ENCODE measurements at places on chromosomes 16 and 17. TPM values are rescaled to one million over a fixed set of nuclear protein-coding genes. Genes with fewer than 3 reads are reported as not detected.
A peak's percentile ranks its signal among the peaks of the same experiment; 100 is the strongest.

- no peak for DNase-seq
Observed at GRCh38 chr17:78127888-78128550, 536 bp downstream of the TMC6 start.

DNA sequence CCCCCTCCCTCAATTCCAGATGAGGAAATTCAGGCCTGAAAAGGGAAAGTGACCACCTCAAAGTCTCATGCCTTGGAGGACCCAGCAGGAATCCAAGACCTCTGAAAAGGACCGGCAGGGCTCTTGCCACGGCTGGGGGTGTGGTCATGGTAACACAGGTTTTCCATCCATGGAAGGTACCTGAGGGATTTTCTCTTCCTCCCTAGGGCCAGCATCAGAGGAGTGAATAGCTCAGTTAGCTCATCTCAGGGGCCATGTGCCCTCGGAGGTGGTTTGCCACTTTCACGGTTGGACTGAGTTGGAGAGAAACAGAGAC, 1.3 kb downstream of the CIITA start:
- DNase-seq = no peak

DNA sequence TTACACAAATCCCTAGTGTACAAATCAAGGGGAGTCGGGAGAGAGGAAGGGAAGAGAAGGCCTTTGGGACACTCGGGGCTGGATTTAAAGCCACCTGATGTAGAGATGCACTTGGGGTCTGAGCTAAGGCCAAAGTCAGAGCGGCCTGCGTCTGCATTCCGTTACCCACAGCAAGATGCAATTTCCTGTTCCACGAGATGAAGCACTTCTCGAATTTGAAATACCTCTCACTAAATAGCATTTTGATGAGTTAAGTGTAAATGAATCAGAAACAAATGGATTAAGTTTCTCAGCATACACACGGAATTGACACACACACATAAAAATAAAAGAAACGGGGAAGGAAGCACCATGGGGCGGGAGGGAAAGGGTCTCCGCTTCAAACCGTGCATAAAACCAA, 386.0 kb downstream of the SOX9 start:
- no peak for DNase-seq

GRCh38 chr16:54281535-54282201, 4.9 kb downstream of the IRX3 start:
- DNase-seq = no peak

GRCh38 chr17:49224198-49224996, 6.2 kb downstream of the PHOSPHO1 start:
- no peak for DNase-seq

- DNase-seq = no peak
Observed at GRCh38 chr16:70391446-70391845, 44.7 kb downstream of the DDX19A start.

GRCh38 chr17:46764000-46764708, 54.3 kb downstream of the WNT3 start:
- DNase-seq = no peak

DNA sequence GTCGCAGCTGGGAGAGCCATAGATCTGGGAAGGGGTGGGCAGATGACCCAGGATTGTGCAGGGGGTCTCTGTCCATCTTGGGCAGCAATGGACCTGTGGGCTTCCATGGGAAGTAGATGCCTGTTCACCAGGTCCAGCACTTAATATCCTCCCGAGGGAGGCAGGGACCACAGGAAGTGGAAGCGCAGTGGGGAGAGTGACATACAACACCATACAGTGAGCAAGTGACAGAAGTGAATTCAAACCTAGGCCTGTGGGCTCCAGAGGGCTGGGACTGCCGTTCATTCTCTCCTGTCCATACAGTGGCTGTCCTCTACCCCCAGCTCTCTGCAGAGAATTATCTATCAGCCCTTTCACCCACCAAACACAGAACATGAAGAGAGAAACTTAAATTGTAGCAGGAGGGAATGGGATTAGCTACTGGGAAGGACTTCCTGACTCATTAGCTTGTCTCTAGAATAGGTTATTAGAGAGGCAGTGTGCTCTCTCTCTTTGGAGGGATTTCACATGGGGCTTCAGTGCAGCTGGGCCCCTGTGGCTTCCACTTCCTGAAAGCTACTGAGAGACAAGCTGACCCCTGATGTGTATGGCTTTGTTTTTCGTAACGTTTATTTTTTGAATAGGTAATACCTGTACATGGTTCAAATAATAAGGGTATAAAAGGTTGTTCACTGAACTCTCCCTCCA, 13.1 kb upstream of the SEZ6 start:
- no peak for DNase-seq

GRCh38 chr17:72033334-72033733, 87.5 kb upstream of the SOX9 start:
- no peak for DNase-seq

DNA sequence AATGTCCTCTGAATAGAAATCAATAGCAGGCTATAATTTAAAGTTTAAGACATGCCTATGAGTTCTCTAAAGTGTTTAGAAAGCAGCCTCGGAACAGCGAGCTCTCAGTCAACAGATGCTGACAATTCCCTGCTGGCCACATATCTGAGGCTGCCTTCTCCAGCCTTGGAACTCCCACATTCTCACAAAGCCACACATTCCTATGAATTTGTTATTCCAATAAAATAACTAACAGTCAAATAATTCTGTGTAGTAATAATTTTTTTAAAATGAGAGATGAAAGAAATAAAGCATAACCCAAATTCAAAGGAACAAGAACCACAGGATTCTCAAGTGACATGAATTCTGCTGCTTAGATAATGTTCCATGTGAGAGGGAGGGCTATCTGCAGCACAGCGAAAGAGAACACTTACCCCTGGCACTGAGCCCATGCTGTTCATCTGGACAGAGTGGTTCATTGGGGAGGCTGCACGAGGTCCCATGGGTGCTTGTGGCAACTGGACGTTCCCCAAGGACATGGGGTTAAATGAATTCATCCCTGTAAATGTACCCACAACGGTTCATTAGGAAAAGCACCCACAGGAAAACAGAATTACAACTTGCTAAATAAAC, 56.9 kb upstream of the TRAP1 start:
- no peak for DNase-seq

GRCh38 chr17:75799402-75799801, 14.8 kb downstream of the UNK start:
- DNase-seq = no peak

GRCh38 chr16:86987746-86988670, 329.2 kb downstream of the C16orf95 start:
- no peak for DNase-seq

GRCh38 chr16:85711982-85712587, 23.3 kb upstream of the GINS2 start:
- no peak for DNase-seq

- DNase-seq = no peak
Observed at GRCh38 chr17:20159406-20160069, 150.4 kb downstream of the SPECC1 start.

GRCh38 chr17:65074778-65075250, 18.3 kb upstream of the GNA13 start:
- DNase-seq = no peak

DNA sequence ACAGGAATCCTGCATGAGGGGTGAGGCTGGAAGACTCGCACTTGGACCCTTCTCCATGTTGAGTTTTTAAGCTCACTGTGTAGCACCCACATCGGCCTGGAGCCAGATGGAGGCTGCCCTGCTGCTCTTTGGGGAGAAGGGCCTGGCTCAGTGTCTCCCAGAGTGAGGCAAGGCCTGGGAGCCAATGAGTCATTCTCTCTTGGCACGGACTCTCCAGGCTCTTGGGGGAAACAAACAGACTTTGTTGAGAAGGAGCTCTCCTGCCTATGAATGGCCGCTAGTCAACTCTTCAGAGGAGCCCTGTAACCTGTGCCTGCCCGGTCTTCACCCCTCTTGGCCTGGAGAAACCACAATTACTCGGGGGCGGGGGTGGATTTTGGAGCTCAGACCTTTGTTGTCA, 50.8 kb upstream of the MAF start:
- peak; percentile 82 for DNase-seq

GRCh38 chr17:35170968-35171771, 23.0 kb downstream of the SLC35G3 start:
- DNase-seq = peak; percentile 17

DNA sequence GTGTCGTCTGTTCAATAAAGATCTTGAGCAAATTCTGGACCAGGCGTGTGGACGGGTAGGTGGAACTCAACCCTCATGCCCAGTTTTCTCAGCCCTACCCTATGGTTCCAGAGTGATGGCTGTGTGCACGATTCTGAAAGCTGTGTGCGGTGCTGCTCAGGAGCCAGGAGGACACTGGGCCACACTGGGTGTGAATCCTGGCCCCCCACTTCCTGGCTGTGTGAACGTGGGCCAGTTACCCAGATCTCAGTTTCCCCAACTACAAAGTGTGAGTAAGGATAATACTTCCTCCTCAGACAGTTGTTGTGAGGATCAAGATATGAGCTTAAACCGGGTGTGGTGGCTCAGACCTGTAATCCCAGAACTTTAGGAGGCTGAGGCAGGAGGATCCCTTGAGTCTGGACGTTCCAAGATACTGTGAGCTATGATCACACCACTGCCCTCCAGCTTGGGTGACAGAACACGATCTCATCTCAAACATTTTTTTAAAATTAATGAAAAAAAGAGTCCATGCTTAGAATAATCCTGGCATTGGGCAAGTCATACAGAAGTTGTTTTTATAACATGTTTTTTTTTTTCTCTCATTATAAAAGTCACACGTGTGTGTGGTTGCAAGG, 14.7 kb upstream of the MPRIP start:
- no peak for DNase-seq

DNA sequence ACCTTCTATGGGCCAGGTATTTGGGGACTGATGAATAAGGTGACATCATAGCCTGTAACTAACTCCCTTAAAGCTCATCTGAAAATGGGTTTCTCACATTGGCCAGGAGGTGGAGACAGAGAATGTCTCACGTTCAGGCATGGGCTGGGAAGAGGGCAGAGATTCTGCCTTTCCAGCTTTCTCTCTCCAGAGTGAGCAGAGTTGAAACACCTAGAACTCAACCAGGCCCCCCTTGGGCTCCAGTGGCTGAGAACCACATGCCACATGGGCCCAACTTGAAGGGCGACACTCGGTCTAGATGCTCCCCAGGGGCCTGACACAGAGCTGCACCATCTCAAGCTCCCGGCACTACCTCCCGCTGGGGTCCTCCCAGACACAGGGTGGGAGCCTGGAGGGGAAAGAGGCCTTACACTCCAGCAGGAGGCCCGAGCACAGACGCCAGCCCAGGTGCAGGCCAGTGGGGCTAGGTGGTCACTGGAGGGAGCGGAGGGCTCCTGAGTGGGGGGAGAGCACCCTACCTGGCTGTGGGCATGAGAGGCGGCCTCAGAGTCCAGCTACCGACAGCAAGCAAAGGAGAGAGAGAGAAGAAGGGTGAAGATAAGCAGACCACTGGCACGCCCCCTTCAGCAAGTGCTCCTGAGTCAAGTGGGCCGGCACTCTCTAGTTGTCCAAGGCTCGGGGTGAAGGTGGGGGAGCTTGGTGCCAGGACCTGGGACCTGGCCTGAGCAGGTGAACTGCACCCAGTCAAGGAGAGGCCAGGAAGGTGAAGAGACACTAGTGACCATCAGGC, 55.9 kb downstream of the MYO18A start:
- DNase-seq = peak; percentile 77

- no peak for DNase-seq
Observed at GRCh38 chr17:58822148-58823050, 66.7 kb downstream of the PPM1E start.

- no peak for DNase-seq
Observed at GRCh38 chr17:28193241-28193640, 125.8 kb upstream of the TMEM97 start.

GRCh38 chr16:85782451-85782850, 16.9 kb downstream of the EMC8 start:
- DNase-seq = no peak

GRCh38 chr17:4594931-4595684, 10.8 kb downstream of the SMTNL2 start:
- DNase-seq = no peak

DNA sequence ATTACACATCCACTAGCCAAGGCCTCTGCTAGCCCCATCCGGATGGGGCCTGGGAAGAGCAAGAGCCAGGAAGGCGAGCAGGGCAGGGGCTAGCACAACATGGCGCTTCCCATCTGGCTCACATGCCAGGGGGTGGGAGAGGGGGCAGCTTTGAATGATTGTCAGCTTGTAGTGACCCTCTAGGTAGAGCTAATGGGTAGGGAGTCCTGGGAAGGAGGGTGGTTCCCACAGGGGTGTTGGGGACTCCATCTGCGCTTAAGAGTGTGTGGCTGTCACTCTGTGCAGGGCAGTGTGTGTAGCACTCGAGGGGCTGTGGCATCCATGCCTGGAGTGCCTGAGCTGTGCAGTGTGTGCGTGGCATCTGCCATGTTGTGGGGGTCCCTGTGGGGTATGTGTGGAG, 24.5 kb downstream of the ARHGAP23 start:
- no peak for DNase-seq

GRCh38 chr16:20613481-20614185, 37.5 kb upstream of the ACSM2B start:
- DNase-seq = no peak

DNA sequence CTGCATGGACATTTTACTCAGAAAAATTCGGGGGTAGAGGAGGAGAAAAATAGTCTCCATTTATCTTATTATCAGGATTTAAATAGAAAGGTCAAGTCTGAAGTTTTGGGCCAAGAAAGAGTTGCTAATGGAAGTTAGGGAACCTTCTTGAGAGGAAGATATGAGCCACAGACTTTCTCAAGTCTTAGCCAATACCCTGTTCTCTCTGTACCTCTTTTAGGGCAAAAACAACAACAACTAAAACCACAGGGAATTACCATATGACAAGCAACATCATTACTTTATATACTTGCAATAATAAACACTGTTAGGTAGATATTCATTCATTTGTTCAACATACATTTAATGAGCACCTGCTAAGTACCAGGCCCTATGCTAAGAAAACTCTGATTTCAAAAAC, 282.2 kb upstream of the CDH5 start:
- no peak for DNase-seq

DNA sequence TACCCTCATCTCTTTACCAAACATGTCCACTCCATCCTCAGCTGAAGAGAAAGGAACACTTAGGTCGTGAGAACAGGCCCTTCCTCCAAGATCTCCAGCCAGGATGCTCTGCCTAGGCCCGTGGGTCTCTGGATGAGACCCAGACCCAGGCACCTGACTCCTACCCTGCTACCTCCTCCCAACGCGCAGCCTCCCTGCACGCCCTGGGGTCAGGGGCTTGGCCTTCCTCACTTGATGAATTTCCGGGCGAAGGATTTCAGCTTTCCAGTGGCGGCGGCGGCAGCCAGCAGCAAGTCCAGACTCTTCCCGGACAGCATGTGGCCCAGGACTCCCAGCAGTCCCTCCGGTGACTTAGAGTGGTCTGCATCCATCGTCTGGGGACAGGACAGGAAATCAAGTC, 13.4 kb downstream of the CSF3 start:
- no peak for DNase-seq

- DNase-seq = no peak
Observed at GRCh38 chr16:89612415-89613166, 851 bp upstream of the DPEP1 start.

ITGB4 gene
- total RNA-seq = 3.9 TPM

FKBP10 gene
- total RNA-seq = 123 TPM

SLC13A2 gene
- not detected for total RNA-seq

GNGT2 gene
- total RNA-seq = not detected

CEMP1 gene
- total RNA-seq = not detected

ABAT gene
- 3.9 TPM for total RNA-seq

SETD6 gene
- 27.8 TPM for total RNA-seq

KRTAP1-1 gene
- 1.5 TPM for total RNA-seq

AIPL1 gene
- not detected for total RNA-seq

PGAP3 gene
- 5.1 TPM for total RNA-seq

SULT1A1 gene
- 4.1 TPM for total RNA-seq

STAC2 gene
- not detected for total RNA-seq

UTS2R gene
- total RNA-seq = not detected

DBNDD1 gene
- total RNA-seq = 2.6 TPM

PITPNM3 gene
- 0.33 TPM for total RNA-seq

CDC27 gene
- total RNA-seq = 79.9 TPM

HOXB13 gene
- total RNA-seq = 3.2 TPM

Data from Daoy (cell line).